ENCODE measurements at places on chromosomes 6 and 20.
A peak's percentile ranks its signal among the peaks of the same experiment; 100 is the strongest.

DNA sequence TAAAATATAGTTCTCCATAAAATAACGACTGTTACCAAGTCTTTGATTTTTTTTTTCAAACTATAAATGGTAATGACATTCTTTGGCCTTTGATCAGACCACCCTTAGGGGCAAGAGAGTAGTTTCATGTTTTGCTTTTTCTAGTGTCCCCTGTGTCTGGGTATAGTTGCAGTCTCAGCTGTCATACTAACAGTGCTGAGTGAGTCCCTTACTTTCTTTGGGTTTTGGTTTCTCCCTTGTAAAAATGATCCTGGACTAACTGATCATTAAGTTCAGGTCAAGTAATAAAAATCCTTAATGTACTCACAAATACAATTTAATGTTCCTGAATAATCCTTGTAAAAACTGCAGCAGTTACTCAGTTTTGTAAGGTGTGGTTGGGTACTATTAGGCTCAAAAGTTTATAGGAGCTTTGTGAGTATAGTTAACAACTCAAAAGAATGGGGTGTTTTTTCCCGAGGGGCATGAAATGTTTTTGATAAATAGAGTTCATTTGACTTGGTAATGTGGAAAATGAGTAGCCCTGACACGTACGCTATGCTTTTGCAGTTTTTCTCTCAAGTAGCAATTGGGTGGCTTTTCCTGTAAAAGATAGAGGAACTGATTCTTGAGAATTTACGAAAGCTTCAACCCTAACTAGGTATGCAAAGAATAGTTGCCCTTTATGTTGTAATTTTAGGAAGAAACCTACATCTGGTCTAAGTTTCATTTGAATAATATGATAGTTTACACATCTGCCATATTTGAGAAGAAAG is 6.2 kb downstream of the PTPN1 start:
- H3K4me3 ChIP-seq: no peak overlapping the region
- H3K4me1 ChIP-seq: peaks cover 100% of the 10 kb centered on the region
- H3K27ac ChIP-seq: peak overlapping the region; percentile 65
- H3K36me3 ChIP-seq: no peaks in the 10 kb centered on the region
- no peak for DNase-seq

DNA sequence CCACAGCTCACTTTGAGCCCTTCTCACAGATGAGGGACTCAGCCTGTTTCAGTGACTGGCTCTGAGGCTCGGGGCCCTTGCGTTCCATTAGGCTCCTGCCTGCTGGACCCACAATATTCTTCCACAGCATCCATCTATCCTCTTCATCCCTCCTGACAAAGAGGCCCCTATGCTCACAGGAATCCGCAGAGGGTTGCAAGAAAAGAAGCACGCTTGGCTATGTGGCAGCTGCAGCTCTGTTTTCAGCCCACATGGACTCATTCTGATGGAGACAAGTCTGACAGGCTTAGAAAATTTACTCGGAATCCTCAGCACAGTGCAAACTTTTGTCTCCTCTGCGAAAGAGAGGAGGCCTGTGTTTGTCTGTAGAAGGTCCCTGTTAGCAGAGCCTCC is 207.5 kb downstream of the SYNDIG1 start:
- no peaks in the 10 kb centered on the region for H3K36me3 ChIP-seq
- DNase-seq: no peak
- no peaks in the 10 kb centered on the region for H3K27me3 ChIP-seq

DNA sequence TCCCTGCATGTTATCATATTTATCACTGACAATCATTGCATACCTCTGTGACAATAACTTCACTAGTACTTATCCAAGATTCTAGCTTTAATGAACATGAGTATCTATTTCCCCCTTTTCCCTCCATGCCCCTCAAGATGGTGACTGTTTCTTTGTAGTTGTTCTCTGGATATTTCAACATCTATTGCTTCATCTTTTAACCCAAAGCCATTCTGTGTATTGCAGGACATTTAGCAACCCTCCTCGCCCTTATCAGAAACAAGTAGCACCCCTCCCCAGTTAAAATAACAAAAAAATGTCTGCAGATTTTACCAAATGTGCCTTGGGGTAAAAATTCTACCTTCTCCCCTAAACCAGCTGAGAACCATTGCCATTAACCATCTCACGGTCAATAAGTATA is 979.8 kb upstream of the MANEA start:
- H3K27ac ChIP-seq: no peak overlapping the region
- H3K4me1 ChIP-seq: no peaks in the 10 kb centered on the region
- no peaks in the 10 kb centered on the region for H3K27me3 ChIP-seq
- no peak overlapping the region for H3K4me3 ChIP-seq
- no peaks in the 10 kb centered on the region for H3K36me3 ChIP-seq

GRCh38 chr6:2990248-2990931 is 9.3 kb upstream of the NQO2 start:
- H3K27ac ChIP-seq: peak overlapping the region; percentile 96
- peak overlapping the region; percentile 88 for H3K4me3 ChIP-seq
- H3K27me3 ChIP-seq: no peaks in the 10 kb centered on the region
- no peaks in the 10 kb centered on the region for H3K36me3 ChIP-seq
- peaks cover 15% of the 10 kb centered on the region for H3K4me1 ChIP-seq

- H3K4me3 ChIP-seq: no peak overlapping the region
- H3K27me3 ChIP-seq: no peaks in the 10 kb centered on the region
- no peak for DNase-seq
- H3K4me1 ChIP-seq: no peaks in the 10 kb centered on the region
- H3K27ac ChIP-seq: no peak overlapping the region
These were observed 93.5 kb downstream of the DTNBP1 start for GRCh38 chr6:15569035-15569995.

GRCh38 chr6:119447921-119448320 is 98.4 kb upstream of the MAN1A1 start:
- H3K4me1 ChIP-seq: peaks cover 15% of the 10 kb centered on the region
- H3K36me3 ChIP-seq: no peaks in the 10 kb centered on the region
- no peak for DNase-seq

GRCh38 chr6:13156381-13156780 is 172.0 kb downstream of the TBC1D7 start:
- H3K36me3 ChIP-seq: no peaks in the 10 kb centered on the region
- H3K27me3 ChIP-seq: no peaks in the 10 kb centered on the region
- no peak for DNase-seq
- H3K27ac ChIP-seq: no peak overlapping the region

DNA sequence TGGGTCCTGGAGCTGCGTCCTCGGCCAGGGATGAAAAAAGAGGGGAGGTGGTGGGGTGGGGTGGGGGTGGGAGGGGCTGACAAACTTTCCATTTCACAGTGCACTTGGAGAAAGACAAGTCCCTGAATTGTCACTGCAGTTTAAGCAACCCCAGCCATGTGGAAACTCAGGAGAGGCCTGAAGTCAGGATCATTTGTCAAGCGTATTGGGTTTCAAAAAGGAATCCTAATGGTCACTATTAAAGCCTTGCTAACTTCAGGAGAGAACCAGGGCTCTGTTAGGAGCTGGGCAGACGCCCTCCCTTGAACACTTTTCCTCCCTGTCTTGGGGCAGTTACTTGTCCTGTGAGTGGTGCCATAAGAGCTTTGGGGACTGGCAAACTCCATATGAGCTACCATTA is 159.9 kb downstream of the FNDC1 start:
- no peak for DNase-seq
- no peaks in the 10 kb centered on the region for H3K36me3 ChIP-seq
- no peak overlapping the region for H3K27ac ChIP-seq
- no peak overlapping the region for H3K4me3 ChIP-seq
- H3K27me3 ChIP-seq: no peaks in the 10 kb centered on the region

DNA sequence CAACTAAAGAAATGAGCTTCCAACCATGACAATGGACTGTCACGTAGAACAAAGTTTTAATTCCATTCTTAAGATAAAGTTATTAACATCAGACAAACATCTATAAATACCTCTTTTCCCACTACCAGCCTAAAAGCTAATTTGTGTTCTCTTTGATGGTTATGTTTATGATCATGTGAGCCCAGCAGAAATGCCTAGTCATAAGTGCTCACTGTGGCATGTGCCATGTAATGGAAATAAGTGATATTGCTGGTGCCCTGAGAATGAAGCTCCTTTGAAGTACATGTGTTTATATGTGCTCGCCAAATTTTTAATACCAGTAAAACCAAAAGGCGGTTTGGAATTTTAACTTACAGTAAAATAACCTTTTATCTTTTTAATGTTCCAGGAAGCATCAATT is 205.8 kb downstream of the ISM1 start:
- DNase-seq: no peak
- H3K27ac ChIP-seq: no peak overlapping the region
- no peak overlapping the region for H3K4me3 ChIP-seq

GRCh38 chr6:168410554-168411011 is 30.4 kb upstream of the SMOC2 start:
- H3K4me3 ChIP-seq: no peak overlapping the region
- H3K27ac ChIP-seq: no peak overlapping the region
- no peaks in the 10 kb centered on the region for H3K4me1 ChIP-seq
- H3K36me3 ChIP-seq: no peaks in the 10 kb centered on the region

DNA sequence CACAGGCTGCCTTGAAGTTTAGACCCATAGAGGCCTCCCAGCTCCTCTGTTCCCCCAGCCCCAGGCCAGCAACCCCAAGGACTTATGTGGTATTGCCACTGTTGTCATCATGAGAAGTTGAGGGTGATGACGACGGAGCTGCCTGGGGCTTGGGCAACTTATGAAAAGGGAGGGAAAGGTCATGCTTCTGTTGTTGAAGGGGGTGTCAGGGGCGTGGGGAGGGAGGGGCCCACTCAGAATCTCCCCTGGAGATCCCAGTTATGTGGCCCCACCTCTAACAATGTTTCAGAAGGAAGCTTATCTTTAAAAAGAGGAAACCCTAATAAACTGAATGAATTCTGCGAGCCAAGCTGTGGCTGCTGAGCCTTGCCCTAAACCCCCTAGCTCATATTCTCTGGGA is 4.2 kb downstream of the ADTRP start:
- no peaks in the 10 kb centered on the region for H3K27me3 ChIP-seq
- no peaks in the 10 kb centered on the region for H3K36me3 ChIP-seq
- H3K4me1 ChIP-seq: peaks cover 37% of the 10 kb centered on the region
- H3K4me3 ChIP-seq: no peak overlapping the region
- no peak overlapping the region for H3K27ac ChIP-seq

Data from vagina (tissue), 2 donors.